ENCODE measurements at places on chromosomes 2 and 18.

DNA sequence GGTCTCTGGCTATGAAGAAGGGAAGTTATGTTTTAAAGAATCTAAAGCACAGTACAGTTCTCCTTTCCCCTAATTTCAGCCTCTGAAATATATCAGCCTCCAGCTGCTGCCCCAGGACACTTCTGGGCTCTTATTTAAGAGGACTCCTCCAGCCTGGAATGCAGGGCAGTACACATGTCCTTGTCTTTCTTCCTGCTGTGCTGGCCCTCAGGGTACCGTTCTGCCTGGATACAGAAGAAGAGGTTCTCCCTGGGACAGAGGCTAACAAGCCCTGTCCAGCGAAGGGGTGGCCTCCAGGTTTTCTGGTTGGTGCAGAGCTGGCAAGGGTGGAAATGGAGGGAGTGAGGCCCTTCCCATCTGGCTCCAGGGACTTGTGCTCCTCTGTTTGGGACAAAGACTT, 22.1 kb downstream of the MLPH start:
- DNase-seq = no peak

DNA sequence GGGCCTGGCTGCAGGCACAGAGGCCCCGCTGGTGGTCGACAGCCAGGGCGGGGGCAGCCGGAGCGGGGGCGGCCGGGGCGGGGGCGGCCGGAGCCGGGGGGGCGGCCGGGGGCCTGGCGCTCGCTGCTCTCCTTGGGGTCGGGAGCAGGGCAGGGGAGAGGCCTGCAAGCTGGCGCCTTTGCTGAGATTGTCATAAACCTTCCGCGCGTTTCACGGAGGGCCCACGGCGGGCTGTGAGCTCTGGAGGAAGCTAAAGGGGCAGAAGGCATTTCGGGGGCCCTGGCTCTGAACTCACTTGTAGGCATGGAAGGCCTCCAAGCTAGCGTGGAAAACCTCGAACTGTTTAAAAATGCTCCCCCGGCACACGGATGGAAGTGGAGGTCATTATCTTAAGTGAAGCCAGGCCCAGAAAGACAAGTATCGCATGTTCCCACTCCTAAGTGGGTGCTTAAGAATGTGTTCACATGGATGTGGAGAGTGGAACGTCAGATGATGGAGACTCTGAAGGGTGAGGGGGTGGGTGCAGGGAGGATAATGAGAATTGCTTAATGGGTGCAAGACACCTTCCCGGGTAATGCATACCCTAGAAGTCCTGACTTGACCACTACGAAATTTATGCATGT, 629 bp downstream of the PRELID3A start:
- DNase-seq = no peak

GRCh38 chr2:214631406-214631805, 178.1 kb downstream of the BARD1 start:
- no peak for DNase-seq

- no peak for DNase-seq
Measured at GRCh38 chr18:58364876-58365528, 263.9 kb downstream of the ALPK2 start.

- no peak for DNase-seq
Measured at GRCh38 chr2:224545884-224546644, 39.1 kb downstream of the CUL3 start.

GRCh38 chr18:45046961-45047360, 366.3 kb downstream of the SETBP1 start:
- no peak for DNase-seq

GRCh38 chr2:230443541-230443940, 27.5 kb downstream of the SP100 start:
- no peak for DNase-seq

- no peak for DNase-seq
Measured at GRCh38 chr18:48882379-48882778, 68.4 kb downstream of the SMAD7 start.

DNA sequence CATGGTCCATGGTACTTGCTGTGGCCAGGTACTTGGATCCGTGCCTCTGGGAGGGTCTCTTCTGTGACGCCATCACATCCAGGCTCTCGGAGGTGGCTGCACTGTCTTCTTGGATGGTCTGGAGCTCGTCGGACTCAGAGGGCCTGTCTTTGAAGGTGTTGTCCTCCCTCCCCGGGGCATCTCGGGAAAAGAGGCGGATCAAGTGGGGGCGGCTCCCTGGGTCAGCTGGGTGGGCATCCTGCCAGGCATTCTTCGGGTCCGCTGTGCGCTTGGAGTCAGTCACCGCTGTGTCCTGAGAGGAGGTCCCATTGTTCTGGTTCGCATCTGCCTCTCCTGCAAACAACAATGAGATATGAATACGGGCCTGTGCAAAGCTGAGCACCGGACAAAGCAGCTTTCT, 115.6 kb downstream of the MBP start:
- no peak for DNase-seq

- DNase-seq = no peak
Measured at GRCh38 chr2:32496662-32497061, 131.2 kb upstream of the TTC27 start.

GRCh38 chr2:64852771-64853241, 136.4 kb upstream of the SLC1A4 start:
- DNase-seq = no peak

DNA sequence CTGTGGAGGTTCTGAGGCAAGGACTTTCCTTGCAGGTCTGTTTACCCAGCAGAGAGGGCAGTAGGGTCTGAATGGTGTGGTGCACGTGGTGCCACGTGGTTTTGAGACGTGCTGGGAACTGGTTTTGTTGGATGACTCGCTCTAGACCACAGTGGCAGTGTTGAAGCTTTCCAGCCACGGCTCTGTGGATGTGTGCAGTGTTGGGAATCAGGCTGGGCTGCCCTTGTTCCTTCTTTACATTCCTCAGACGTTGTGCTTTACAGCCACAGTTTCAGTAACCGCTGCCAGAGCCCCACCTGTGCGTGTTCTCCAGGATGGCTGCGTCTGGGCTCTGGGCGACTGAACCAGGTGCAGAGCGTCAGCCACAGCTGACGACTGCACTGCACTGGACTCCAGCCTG, 8.2 kb downstream of the CTDP1 start:
- no peak for DNase-seq

GRCh38 chr2:204201507-204201906, 264.9 kb downstream of the ICOS start:
- no peak for DNase-seq

- no peak for DNase-seq
Measured at GRCh38 chr2:99692785-99693184, 203.0 kb upstream of the REV1 start.

DNA sequence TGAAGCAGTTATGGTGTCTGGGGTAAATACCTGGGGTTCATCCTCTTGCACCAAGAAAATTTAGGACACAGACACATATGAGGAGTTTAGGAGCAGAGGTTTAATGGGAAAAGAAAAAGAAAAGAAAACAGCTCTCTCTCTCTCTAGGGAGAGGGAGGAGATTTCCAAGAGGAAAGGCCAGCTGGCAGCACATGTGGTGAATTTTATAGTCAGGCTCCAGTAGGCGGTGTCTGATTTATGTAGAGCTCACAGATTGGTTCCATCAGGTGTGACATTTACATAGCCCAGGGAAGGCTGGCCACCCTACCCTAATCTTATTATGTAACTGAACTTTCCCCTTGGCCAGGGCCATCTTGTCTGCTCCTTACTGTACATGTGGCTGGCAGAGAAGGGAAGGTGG, 297.5 kb upstream of the RGPD4 start:
- no peak for DNase-seq

DNA sequence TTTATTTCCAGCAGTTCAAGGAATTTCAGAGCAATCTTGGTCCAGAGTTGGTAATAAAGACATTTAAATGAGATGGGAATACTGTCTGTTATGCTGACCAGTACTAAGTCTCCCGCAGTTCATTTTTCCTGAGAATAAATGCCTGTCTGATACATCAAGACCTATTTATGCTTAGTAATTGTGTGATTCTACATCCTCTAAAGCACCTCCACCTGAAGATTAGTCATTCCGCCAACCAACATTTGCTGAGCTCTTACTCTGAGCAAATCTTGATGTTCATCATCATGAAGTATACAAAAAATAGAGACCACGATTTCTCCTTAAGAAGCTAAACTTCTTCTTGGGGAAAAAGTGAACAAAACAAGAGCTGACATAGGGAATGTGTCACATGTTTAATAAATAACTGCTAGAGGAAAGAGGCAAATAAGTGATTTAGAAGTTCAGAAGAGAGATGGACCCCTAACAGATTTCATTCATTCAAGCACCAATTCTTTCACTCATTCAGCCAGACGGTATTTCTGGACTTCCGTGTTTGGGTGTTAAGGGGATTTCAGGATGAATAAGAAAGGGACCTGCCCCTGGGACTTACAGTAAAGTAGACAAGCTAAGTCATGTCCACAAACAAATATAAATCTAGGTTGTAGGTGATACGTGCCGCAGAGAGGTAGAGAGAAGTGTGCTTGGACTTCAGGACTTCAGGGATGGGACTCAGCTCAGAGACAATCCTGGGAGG, 34.2 kb upstream of the PPP4R1 start:
- DNase-seq = no peak

- no peak for DNase-seq
Measured at GRCh38 chr2:26860211-26860850, 12.4 kb downstream of the DPYSL5 start.

- DNase-seq = no peak
Measured at GRCh38 chr2:99451686-99452085, 38.1 kb downstream of the REV1 start.

GRCh38 chr2:7242189-7242867, 325.1 kb downstream of the RNF144A start:
- no peak for DNase-seq

DNA sequence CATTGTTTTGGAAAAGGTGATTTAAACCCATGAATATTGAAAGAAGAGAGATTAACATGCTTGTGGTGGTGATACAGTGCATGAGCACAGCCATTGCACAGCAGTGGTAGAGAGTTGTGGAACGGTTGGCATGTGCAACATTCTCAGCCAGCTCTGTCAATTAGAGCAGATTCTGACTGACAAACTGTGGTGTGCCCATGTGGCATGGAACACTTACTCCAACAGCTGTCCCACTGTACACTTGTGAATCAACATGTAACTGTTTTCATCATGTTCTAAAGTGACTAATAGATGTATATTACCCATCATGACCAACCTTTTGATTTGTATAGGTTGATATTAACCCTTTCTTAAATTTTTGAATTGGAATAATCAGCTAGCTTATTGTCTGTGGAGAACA, 55.6 kb downstream of the PKP4 start:
- DNase-seq = no peak

- DNase-seq = no peak
Measured at GRCh38 chr2:13015532-13016320, 299.0 kb downstream of the TRIB2 start.

- DNase-seq = no peak
Measured at GRCh38 chr2:181004647-181005325, 24.4 kb downstream of the UBE2E3 start.

GRCh38 chr2:15766303-15766861, 174.0 kb upstream of the MYCN start:
- DNase-seq = no peak

DNA sequence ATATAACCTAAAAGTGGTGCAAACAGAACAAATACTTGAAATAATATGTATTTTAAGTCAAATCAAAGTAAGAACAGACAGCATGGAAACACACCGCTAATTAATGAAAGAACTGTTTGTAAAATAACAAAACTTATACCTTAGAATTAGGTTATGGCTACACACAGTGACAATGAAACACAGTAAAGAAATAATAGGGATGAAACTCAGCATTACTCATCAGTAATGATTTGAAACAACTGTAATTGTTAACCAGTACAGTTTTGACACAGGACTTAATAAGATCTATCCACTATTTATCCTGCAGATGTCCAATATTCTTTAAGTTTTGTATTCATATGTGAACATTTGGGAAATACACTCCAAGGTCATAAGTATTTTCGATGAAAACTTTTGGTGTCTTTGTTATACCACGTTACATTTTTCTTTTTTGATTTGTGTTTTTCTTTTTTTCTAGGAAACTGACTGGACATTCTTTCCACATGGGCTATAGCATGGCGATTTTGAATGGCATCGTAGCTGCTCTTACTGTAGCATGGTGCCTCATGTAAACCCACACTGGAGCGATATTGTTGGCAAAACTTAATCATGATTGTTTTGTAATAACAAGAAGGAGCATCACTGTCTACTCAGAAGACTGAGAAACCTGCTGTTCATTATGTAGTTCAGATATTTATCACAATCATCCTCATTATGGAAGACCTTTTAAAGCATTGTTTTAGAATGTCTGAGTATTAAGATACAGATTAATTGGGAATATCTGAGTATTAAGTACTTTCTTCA, 41.1 kb downstream of the ARL6IP6 start:
- no peak for DNase-seq

DNA sequence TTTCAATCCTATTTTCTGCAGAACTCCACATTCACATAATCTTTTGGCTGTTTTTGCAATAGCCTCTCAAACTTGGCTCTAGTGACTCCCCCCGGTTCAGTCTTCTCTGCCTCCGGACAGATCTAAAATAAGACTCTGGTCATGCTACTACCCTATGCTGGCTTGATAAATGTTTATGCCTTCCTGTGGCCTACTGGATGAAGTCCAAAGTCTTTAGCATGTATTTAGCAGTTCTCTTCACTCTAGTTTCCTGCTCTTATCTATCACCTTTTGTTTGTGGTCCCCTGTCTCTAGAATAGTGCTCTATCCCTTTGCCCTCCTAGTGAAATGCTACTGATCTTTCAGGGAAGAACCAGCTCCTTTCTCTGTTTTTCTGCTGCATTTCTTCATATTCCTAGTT, 14.4 kb downstream of the ADCYAP1 start:
- no peak for DNase-seq

DNA sequence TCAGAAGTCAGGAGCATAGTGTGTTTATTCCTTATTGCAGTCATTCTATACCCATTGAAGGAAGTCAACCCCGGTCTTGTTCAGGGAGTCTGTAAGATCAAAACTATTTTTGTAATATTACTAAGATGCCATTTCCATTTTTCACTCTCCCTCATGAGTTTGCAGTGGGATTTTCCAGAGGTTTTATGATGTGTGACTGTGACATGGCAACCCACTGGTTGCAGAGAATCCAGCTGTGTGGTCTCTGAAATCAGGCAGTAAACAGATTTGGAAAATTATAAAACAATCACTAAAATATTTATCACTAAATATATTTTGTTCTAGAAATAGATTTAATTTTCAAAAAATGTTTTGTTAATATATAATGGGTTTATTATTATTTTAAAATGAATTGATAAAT, 38.1 kb downstream of the DLGAP1 start:
- no peak for DNase-seq

DNA sequence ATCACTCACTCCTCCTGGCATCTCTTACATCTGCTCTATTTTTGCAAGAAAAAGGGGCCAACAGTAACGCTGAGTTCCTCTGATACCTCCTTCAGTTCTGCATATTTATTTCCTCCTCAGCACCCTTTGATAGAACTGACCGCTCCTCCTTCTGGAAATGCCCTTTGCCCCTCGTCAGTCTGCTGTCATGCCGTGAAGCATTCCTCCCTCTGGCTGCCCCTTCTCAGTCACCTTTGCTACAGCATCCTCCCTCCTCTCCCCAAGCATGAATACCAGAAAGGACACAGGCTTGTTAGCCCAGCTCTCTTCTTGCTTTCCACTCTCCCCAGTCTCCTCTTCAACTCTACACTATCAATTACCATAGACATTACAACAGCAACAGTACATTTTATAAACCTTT, 135.4 kb downstream of the NBAS start:
- no peak for DNase-seq

Data from activated CD4-positive, alpha-beta T cell treated with anti-CD3 and anti-CD28 coated beads for 24 hours (primary cell).